NCI-H187 treated with DMSO at 0.1 percent for 48 hours (cell line): ENCODE measurements at places on chromosomes 16 and 17.

GRCh38 chr17:6386041-6386630, 48.8 kb downstream of the AIPL1 start:
- no peak for DNase-seq

DNA sequence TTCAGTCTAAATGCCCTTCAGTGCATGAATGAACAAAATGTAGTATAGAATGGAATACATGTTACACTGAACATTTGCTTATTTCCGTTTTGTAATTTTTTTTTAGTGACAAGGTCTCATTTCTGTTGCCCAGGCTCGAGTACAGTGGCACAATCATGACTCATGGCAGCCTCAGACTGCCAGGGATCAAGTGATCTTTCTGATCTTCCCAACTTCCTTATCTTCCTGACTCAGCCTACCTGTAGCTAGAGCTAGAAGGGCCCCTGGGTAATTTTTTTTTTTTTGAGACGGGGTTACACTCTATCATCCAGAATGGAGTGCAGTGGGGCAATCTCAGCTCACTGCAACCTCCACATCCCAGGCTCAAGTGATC, 7.3 kb upstream of the SLX4 start:
- no peak for DNase-seq

DNA sequence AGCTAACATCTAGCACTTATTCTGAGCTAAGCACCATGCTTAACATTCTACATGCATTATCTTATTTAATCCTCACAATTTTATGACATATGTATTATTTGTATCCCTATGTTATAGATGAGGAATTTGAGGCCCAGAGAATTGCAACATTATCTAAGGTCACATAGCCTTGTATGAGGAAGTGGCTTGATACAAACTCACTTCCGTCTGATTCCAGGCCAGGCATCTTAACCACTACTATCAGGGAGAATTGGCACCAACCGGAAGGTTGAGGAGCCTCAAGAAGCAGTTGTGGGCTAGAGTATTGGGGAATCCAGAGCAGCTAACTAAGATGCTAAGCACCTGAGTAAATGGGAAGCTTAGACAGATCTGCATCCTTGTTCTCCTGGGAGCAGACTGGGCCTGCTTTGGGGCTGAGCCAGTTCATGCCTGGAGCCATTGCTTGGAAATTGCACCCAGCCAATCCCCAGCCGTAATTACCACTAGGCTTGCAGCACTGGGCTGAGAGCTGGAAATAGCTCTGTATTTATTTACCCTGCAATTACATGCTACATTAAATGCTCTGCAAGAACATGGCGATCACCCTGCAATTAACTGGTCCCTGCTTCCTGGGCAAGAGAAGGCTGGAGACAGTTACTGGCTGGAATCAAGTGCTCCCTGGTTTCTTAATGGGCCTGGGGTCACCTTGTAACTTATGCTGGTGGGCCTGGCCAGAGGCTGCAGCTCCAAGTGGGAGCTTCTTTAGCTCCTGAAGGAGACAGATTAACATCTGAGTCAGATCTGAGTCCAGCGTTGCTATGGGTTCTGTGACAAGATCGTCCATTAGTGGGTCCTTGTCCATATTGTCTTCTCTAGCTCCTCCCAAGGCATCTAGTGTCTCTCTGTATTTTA, 273.1 kb upstream of the CCL2 start:
- peak; percentile 68 for DNase-seq

DNA sequence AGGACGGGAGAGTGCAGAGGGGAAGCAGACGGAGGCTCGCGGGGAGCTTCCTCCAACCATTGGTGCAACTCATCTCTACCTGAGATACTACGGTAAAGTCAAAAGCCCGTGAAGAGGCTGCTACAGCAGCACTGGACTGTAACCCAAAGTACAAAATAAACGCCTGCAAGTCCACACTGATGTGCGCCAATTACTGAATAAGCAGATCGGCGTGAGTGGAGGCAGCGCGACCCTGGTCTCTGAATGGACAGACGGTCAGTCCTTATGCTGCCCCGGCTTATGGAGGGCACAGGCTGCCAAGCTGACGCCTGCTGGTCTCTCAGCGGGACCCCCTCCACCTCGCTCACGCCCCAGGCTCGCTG, 58.5 kb downstream of the LMF1 start:
- no peak for DNase-seq

DNA sequence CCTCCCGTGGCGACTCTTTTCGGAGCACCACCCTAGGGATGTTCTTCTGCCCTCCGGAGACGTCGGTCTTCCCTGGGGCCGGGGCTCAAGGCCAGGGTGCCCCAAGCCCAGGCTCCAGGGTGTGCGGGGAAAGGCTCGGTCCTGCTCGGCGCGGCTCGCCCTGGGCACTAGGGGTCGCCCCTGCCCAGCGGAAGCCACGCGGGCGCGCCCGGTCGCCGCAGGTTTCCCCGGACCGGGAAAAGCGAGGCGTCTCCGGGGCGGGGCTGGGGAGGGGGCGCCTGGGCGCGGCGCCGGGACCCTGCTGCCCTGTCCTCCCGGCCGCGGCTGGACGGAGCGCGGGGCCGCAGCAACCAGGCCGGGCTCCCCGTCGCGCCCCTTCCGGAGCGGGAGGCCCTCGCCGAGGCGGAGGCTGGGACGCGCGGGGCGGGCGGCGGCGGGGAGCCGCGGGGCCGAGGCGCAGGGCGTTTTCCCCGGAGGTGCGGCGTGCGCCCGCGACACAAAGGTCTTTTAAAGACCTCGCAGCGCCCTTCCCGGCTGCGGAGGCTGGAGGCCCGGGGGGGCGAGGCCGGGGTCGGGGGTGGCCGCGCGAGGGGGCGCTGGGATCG, 76.4 kb downstream of the MRC2 start:
- DNase-seq, result no peak

- DNase-seq, result no peak
Measured at GRCh38 chr17:8801135-8801840, 2.1 kb upstream of the MFSD6L start.

DNA sequence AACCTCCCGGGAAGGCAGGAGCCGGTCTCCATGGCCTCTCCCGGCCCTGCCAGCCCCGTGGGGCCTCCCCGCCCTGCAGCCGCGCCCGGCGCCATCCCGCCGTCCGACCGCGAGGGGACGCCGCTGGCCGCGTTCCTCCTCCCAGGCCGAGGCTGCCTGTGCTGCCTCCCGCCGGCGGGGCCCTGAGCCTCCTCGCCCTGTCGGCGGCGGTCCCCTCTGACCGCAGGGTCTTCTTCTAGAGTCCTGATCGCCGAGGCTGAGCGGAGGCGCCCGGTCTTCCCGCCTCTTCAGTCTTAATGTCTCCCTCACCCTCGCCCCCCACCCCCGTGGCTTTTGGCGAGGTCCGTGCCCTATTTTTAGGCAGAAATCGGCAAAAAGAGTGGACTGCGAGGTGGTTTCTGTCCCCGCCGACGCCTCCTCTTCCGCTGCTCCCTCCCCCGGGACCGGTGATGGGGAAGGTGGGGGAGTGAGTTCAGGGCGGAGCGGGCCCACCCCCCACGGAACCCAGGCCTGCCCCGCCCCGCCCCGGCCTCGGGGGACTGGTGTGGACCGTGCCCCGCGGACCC, 794 bp upstream of the CPNE7 start:
- no peak for DNase-seq

GRCh38 chr16:85541181-85541580, 71.9 kb upstream of the GSE1 start:
- no peak for DNase-seq

GRCh38 chr17:333626-334396, 18.8 kb downstream of the RPH3AL start:
- no peak for DNase-seq

GRCh38 chr16:67404740-67405226, 11.5 kb upstream of the TPPP3 start:
- no peak for DNase-seq

GRCh38 chr16:25026621-25027020, 11.5 kb upstream of the ARHGAP17 start:
- no peak for DNase-seq
